ENCODE measurements at places on chromosomes 3 and 15. TPM values are rescaled to one million over a fixed set of nuclear protein-coding genes. Genes with fewer than 3 reads are reported as not detected.
A peak's percentile ranks its signal among the peaks of the same experiment; 100 is the strongest.

DNA sequence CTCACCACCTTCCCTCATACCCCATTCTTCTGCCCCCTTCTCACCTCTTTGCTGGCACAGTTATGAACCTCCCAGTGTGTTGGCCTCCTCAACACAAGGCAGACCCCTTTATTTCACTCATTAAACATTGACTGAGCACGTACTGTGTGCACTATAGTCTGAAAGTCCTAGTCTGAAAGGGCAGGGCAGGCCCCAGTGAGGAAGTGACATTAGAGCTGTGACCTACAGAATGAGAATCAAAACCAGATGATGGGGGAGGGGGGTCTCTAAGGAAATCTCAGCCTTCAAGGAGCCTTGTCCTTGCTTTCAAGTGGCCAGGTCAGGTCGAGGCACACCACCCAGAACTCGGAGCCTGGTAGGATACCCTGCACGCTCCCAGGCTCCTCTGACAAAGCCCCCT, 3.5 kb downstream of the SLC28A1 start:
- no peaks in the 10 kb centered on the region for H3K27me3 ChIP-seq
- DNase-seq, result no peak
- peaks cover 5% of the 10 kb centered on the region for H3K4me1 ChIP-seq

The KBTBD13 gene
- not detected for total RNA-seq

The ANO10 gene
- 33.7 TPM for total RNA-seq

GRCh38 chr3:158976966-158977365, 175.1 kb downstream of the MFSD1 start:
- H3K4me3 ChIP-seq, result no peak overlapping the region
- no peak for DNase-seq
- no peak overlapping the region for H3K27ac ChIP-seq
- no peaks in the 10 kb centered on the region for H3K36me3 ChIP-seq
- no peaks in the 10 kb centered on the region for H3K4me1 ChIP-seq

GRCh38 chr3:72411843-72412242, 436.4 kb downstream of the SHQ1 start:
- H3K4me3 ChIP-seq, result no peak overlapping the region
- no peak overlapping the region for H3K27ac ChIP-seq
- no peaks in the 10 kb centered on the region for H3K36me3 ChIP-seq
- no peaks in the 10 kb centered on the region for H3K27me3 ChIP-seq
- no peak for DNase-seq

- DNase-seq, result no peak
- no peaks in the 10 kb centered on the region for H3K27me3 ChIP-seq
- peaks cover 16% of the 10 kb centered on the region for H3K36me3 ChIP-seq
- H3K27ac ChIP-seq, result no peak overlapping the region
- H3K4me3 ChIP-seq, result no peak overlapping the region
These were observed 105.2 kb downstream of the EPHA3 start for GRCh38 chr3:89212619-89213018.

DNA sequence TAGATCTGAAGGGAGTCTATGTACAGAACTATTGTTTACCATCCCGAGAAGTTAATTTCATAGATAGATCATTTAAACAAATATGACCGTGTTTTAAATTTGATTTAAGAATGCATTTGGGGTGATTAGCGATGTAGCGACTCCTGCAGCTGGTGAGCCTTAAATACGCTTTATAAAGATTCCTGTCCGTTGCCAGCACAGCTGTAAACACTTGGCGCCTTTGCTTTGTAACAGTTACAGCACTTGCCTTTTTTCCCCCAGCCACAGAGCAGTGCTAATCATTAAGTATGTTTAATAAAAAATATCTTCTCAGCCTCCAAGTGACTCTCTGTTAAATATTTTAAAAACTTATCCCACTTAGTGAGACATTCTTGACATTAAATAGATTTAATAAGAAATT, 333.8 kb downstream of the FEZF2 start:
- H3K4me1 ChIP-seq, result peaks cover 11% of the 10 kb centered on the region
- no peak for DNase-seq
- H3K27ac ChIP-seq, result no peak overlapping the region
- no peaks in the 10 kb centered on the region for H3K36me3 ChIP-seq
- no peak overlapping the region for H3K4me3 ChIP-seq
- no peaks in the 10 kb centered on the region for H3K27me3 ChIP-seq

GRCh38 chr15:80590761-80591355, 104.3 kb upstream of the ABHD17C start:
- no peaks in the 10 kb centered on the region for H3K27me3 ChIP-seq
- no peak overlapping the region for H3K27ac ChIP-seq
- H3K4me3 ChIP-seq, result no peak overlapping the region

The FBXW12 gene
- total RNA-seq, result 0.44 TPM

The LRRC31 gene
- total RNA-seq, result not detected

DNA sequence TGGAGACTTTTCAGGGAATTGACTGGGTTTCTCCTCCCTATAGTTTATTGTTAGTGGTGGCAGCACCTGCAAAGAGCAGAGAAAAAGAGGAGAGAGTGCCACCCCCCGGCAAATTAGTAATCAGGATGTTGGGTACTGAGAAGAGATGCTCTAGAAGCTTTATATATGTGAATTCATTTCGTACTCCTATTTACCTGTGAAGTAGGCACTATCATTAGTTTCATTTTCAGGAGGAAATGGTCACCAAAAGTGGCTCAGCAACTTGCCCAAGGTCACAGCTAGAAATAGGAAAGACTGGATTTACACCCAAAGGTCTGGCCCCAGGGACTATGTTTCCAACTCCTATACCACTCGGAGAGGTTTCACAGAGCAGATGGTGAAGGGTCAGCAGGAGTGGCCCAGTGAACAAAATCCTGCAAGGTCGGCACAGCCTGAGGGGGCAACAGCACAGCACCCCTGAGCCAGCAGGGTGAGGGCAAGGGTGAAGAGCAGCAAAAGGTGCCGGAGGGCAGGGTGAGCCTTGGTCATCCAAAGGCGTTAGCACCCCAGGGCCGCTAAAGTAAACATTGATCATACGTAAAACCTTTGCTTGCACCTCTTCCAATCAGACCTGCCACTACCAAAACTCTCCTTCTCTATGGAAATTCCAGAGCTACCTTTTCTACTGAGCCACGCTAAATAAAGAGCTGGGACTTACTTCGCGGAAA, 23.6 kb downstream of the VGLL4 start:
- peak overlapping the region; percentile 28 for H3K4me3 ChIP-seq
- H3K4me1 ChIP-seq, result peaks cover 89% of the 10 kb centered on the region
- peak overlapping the region; percentile 28 for H3K27ac ChIP-seq
- H3K36me3 ChIP-seq, result peaks cover 6% of the 10 kb centered on the region

DNA sequence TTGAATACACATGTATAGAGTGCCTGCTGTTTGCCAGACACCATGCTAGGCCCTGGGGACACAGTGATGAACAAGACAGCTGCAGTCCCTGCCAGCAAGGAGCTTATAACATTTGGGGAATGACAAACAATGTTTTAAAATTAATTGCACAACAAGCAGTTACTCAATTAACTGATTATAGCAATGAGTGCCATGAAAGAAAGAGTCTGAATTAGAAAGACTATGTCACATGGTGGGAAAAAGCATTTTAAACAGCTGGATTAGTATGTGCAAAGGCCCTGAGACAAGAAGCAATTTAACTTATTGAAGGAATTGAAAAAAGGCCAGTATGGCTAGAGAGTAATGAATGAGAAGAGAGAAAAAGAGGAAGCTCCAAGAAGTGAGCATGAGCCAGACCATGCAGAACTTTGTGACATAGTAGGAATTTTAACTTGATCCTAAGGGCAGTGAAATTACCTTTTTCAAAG, 64.5 kb upstream of the PLXNA1 start:
- H3K4me3 ChIP-seq, result no peak overlapping the region
- no peak overlapping the region for H3K27ac ChIP-seq
- H3K36me3 ChIP-seq, result peaks cover 9% of the 10 kb centered on the region
- no peaks in the 10 kb centered on the region for H3K27me3 ChIP-seq
- no peak for DNase-seq
- H3K4me1 ChIP-seq, result no peaks in the 10 kb centered on the region

The MTHFS gene
- 11.9 TPM for total RNA-seq

DNA sequence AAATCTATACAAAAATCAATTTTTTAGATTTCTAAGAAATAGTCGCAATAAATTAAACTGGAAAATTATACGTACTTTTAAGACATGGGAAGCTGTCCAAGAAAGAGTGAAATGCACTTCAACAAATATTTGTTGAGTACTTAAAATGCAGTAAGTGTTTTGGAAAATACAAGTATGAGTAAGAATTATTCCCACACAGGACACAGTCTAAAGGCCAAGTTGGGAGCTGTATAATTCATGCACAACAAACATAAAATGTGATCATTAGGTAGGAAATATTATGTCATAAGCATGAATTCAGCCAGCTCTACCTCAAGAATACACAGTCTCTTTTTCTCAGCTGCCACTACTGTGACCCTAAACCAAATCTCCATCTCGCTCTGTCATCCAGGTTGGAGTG, 267.6 kb downstream of the CNTN3 start:
- no peak overlapping the region for H3K27ac ChIP-seq
- H3K36me3 ChIP-seq, result no peaks in the 10 kb centered on the region
- H3K4me1 ChIP-seq, result no peaks in the 10 kb centered on the region
- DNase-seq, result no peak
- H3K27me3 ChIP-seq, result no peaks in the 10 kb centered on the region

The AP3S2 gene
- 29.8 TPM for total RNA-seq

The GOLGA8T gene
- total RNA-seq, result 0.47 TPM

DNA sequence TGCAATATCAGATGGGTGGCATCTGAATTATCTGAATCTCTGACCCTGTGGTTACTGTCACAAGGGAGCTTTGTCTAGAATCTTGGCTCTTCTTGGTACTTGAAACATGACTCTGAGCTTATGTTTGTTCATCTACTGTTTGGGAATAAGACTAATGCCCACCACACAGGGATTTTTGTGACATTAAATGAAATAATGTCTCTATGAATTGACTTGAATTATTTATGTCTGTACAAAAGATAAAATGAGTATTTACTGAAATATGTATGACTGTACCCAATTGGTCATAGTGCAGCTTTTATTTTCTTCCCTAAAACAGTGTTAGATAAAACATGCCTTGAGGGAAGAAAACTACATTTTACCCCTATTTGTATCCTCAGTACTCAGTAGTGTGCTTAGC, 87.9 kb upstream of the ZPLD1 start:
- no peaks in the 10 kb centered on the region for H3K4me1 ChIP-seq
- H3K27me3 ChIP-seq, result no peaks in the 10 kb centered on the region
- DNase-seq, result no peak
- no peak overlapping the region for H3K4me3 ChIP-seq
- H3K27ac ChIP-seq, result no peak overlapping the region

- no peak overlapping the region for H3K4me3 ChIP-seq
- H3K27ac ChIP-seq, result no peak overlapping the region
- DNase-seq, result no peak
- H3K36me3 ChIP-seq, result no peaks in the 10 kb centered on the region
- peaks cover 11% of the 10 kb centered on the region for H3K4me1 ChIP-seq
- no peaks in the 10 kb centered on the region for H3K27me3 ChIP-seq
These were observed 37.8 kb downstream of the DPPA2 start for GRCh38 chr3:109278546-109278945.

The DAZL gene
- total RNA-seq, result not detected

DNA sequence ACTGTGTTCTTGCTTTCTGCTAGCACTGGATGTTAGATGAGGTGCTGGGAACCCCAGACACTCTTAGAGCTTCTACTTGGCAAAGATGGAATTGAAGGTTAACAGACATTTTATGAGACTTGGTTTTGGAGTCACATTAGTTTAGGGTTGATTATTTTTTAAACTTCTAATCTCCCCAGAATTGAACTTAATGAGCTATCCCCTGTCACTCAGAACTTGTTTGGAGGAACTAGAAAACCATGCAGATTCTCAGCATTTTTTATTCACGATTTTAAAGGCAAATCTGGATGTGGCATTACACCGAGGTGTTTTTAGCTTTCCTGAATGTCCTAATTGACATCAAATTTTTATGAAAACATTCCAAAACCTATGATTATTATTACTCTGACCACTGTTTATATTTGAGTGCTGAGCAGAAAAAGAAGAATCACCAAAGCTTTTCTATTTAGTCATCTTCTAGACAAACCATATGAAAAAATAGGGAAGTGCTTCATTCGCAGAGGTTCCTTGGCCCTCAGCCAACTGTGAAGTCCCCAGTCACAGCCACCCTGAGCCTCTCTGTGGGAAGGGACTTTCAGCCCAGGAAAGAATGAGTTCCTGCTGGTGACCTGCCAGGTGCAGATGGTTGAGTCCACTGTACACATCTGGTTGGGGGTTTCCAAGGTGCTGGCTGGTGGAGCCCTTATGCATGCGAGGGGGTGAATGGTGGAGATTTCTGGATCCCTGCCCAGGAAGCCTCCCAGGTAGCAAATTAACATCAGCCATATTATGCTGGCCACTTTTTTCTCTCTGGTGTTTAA, 196.0 kb upstream of the TOPAZ1 start:
- H3K27ac ChIP-seq, result no peak overlapping the region
- H3K27me3 ChIP-seq, result no peaks in the 10 kb centered on the region
- H3K4me3 ChIP-seq, result no peak overlapping the region
- DNase-seq, result no peak
- peaks cover 19% of the 10 kb centered on the region for H3K4me1 ChIP-seq

DNA sequence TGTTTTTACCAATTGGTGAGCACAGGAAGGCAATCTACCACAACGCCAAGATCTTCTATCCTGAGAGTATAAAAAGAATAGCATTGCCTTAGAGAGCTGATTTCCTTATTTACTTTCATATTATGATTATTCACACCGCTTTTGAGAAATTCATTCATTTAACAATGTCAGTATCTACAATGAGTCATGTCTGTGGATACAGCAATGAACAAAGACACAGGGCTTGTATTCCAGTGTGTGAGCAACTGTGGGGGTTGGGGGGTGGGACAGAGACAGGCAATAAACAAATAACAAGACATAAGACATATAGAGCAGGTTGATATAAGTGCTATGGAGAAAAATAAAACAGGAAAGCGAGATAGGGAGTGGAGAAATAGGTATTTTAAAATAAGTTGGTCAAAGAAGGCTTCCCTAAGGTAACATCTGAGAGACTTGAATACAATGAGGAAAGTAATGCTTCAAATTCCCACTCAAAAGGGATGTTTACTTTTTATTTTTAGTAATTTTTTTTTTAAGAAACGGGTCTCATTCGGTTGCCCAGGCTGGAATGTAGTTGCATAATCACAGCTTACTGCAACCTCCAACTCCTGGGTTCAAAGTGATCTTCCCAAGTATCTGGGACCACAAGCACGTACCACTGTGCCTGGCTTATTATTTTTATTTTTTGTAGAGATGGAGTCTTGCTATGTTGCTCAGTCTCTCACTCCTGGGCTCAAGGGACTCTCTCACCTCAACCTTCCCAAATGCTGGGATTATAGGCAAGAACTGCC, 45.7 kb downstream of the PGBD4 start:
- peaks cover 11% of the 10 kb centered on the region for H3K36me3 ChIP-seq
- H3K4me3 ChIP-seq, result no peak overlapping the region
- H3K4me1 ChIP-seq, result no peaks in the 10 kb centered on the region
- no peaks in the 10 kb centered on the region for H3K27me3 ChIP-seq
- peak overlapping the region; percentile 84 for H3K27ac ChIP-seq
- DNase-seq, result no peak

GRCh38 chr15:76772776-76773175, 132.4 kb downstream of the SCAPER start:
- no peak overlapping the region for H3K4me3 ChIP-seq
- H3K27ac ChIP-seq, result no peak overlapping the region
- no peaks in the 10 kb centered on the region for H3K27me3 ChIP-seq
- H3K36me3 ChIP-seq, result peaks cover 23% of the 10 kb centered on the region
- H3K4me1 ChIP-seq, result no peaks in the 10 kb centered on the region
- no peak for DNase-seq
